Glomerular endothelial cell (primary cell): ENCODE measurements at places on chromosomes 11 and 22. TPM values are rescaled to one million over a fixed set of nuclear protein-coding genes. Genes with fewer than 3 reads are reported as not detected.

The SCN4B gene
- 0.23 and 0.92 TPM in 2 replicates for total RNA-seq

The GLB1L2 gene
- 0.92 and 0.99 TPM in 2 replicates for total RNA-seq

The GSTT2 gene
- 0.41 TPM in 1 of 2 replicates, not detected in the other for total RNA-seq

The SAA2 gene
- 0.87 TPM in 1 of 2 replicates, not detected in the other for total RNA-seq

The OMP gene
- 0.53 TPM in 1 of 2 replicates, not detected in the other for total RNA-seq

The TRIM44 gene
- 36.2 and 40.9 TPM in 2 replicates for total RNA-seq

The C11orf54 gene
- 11.0 and 18.8 TPM in 2 replicates for total RNA-seq

The NLRP14 gene
- 0.10 TPM in 1 of 2 replicates, not detected in the other for total RNA-seq

The GAL gene
- 2.8 and 4.5 TPM in 2 replicates for total RNA-seq

The CENPM gene
- 10.2 and 10.4 TPM in 2 replicates for total RNA-seq

The LRRC75B gene
- 11.9 and 12.2 TPM in 2 replicates for total RNA-seq
